ENCODE measurements at places on chromosomes 7 and 10.

DNA sequence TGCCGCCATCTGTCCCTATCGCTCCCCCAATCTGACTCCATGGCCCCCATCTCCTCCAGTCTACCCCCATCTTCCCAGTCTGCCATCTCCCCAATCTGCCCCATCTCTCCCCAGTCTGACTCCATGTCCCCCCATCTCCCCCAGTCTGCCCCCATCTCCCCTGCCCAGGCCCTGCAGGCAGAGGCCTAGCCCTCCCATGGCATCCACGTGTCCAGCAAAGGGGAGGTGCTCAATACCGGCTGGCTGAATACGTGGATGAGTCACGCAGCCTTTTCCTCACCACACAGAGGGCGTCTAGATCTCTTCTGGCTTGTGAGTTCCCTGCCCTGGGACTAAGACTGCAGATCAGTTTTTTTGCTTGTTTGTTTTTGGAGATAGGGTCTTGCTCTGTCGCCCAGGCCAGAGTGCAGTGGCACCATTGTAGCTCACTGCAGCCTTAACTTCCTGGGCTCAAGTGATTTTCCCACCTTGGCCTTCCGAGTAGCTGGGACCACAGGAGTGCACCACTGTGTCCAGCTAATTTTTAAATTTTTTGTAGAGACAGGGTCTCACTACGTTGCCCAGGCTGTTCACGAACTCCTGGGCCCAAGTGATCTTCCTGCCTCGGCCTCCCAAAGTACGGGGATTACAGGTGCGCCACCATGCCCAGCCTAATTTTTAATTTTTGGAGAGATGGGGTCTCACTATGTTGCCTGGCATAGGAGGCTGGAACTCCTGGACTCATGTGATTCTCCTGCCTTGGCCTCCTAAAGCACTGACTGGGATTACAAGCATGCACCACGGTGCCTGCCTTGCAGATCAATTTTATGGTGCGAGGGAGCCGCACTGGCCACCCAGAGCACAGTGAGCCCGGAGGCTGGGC lies 15.3 kb upstream of the GPR146 start:
- peak; percentile 69 for DNase-seq

DNA sequence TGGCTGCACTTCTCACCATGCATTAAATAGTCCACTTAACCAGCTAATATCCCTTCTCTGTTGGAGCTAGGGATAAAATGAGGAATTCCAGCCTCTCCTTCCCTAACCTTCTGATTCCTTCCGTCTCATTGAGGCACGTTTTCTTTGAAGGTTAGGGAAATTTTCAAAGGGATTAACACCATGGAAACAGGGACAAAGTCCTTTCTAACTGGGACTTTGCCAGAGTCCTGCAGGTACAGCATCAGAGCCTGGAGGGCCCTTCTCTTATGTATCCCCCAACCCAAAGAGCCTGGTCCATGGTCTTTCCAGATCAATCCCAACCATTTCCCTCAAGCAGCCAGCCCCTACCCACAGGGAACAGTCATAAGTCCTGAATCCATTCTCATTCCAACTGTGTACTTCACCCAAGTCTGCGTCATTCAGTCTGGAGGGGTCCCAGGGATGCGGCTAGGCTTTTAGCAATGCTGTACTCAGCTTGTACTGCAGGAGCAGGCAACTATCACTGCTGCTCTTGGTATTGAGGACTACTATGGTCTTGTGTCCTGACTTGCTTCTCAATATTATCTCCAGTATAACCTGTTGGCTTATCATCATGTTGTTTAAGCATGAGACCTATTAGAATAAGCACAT lies 34.6 kb upstream of the CROT start:
- DNase-seq = no peak

- DNase-seq = no peak
These were observed 235.0 kb downstream of the PAXIP1 start for GRCh38 chr7:154767821-154768415.

- DNase-seq = no peak
These were observed 80.8 kb downstream of the RBM20 start for GRCh38 chr10:110724937-110725336.

DNA sequence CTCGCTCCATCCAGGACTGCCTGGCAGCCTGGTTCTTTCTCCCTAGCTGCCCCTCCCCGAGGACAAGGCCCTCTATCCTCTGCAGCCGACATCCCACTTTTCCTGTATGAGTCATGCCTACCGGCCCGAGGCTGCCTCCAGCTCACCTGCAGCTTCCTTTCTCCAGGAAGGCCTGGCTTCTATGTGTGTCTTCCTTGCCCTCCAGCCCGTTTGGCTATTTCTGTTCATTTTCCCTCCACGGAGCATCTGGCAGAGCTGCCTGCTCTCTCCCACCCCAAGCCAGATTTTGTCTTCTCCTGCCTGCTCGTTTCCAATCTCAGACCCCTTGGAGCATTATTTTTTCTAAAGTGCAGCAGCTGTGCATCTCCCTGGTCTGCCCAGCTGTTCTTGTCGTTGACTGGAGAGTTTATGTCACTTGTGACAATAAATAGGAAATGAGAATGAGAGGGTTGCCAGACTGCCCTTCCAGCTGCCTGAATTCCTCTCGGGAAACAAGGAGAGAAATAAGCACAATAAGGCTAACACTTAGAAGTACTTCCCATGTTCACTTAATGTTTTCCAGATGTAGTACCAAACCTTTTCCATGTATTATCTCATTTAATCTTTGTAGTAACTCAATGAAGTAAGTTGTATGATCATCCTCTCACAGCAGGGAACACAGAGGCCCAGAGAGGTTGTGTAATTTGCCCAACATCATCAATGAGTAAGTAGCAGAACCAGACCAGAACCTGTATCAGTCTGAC lies 19.7 kb downstream of the UBTD1 start:
- peak; percentile 27 for DNase-seq

DNA sequence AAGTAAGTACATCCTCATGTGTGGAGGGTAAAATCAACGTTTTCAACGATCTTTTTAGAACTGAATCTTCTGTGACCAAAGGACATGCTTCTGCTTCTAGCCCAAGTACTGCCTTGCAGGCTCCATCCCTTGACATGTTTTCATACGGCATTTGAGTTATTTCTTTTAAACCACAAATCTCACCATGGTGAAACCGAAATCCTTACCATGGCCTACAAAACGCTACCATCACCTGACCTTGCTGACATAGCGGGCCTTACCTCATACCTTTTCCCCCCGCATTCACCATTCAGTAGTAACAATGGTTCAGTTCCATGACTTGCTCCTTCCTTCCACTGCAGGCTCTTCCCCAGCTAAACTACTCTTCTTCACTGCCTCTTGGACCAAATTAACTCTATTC lies 3.5 kb downstream of the RNF216 start:
- no peak for DNase-seq

- DNase-seq = no peak
These were observed 556.4 kb downstream of the SORCS1 start for GRCh38 chr10:106608066-106608465.

DNA sequence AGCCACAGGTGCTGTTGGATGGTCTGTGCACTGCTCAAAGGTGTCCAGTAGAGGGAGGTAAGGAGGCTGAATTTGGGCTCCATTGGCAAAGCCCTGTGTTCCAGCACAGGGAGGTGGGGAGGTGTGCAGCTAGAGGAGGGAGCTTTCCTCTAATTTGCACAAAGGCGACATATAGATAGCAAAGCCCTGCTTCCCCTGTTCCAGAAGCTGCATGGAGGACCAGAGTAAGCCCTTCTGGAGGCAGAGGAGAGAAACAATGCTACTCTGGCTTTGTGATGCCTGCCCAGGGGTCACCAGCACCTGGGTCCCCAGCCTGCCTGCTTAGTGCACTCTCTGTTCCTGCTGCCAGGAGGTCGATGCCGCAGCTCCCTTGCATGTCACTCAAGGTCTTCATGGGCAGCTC lies 3.4 kb upstream of the ARHGAP22 start:
- DNase-seq = peak; percentile 34

- no peak for DNase-seq
These were observed 56.1 kb upstream of the TRUB1 start for GRCh38 chr10:114881901-114882300.

DNA sequence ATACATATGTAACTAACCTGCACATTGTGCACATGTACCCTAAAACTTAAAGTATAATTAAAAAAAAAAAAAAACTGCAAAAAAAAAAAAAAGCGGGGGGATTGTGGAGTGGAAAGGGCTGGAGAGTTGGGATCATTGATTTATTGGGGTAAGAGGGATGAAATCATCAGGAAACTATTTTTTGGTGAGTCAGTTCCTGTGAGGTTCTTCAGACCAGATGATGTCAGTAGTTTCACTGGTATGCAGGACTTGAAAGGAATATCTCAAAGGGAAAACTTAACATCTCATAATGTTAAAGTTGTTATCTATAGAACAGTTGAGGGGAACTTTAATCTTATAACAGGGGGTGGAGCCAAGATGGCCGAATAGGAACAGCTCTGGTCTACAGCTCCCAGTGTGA lies 32.6 kb upstream of the TECTB start:
- no peak for DNase-seq

GRCh38 chr10:73119952-73120351 lies 9.7 kb downstream of the NUDT13 start:
- DNase-seq = no peak
